ENCODE measurements at places on chromosomes 12 and 14.

DNA sequence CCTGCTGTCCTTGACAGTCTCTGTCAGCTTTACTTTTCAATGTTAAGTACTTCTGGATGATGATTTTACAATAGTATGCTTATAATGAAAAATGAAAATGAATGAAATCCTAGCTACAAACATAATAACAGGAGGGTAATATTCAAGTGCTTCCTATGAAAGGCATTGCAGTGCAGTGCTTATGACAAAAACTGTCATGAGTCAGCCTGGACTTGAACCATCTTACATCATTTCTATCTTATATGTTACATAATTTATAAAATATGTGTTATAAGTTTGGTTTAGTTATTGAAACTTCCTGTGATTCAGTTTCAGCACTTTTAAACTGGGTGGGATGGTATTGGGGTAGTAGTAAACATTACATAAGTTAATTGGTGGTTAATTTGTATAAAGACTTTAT lies 451.7 kb downstream of the TMEM117 start:
- H3K36me3 ChIP-seq = no peaks in the 10 kb centered on the region
- no peak overlapping the region for H3K27ac ChIP-seq
- H3K4me3 ChIP-seq = no peak overlapping the region
- H3K4me1 ChIP-seq = no peaks in the 10 kb centered on the region
- H3K27me3 ChIP-seq = no peaks in the 10 kb centered on the region

- no peak overlapping the region for H3K27ac ChIP-seq
- H3K4me3 ChIP-seq = no peak overlapping the region
- no peaks in the 10 kb centered on the region for H3K27me3 ChIP-seq
- no peaks in the 10 kb centered on the region for H3K36me3 ChIP-seq
Observed at GRCh38 chr14:71220462-71220861, 313.2 kb downstream of the PCNX1 start.

DNA sequence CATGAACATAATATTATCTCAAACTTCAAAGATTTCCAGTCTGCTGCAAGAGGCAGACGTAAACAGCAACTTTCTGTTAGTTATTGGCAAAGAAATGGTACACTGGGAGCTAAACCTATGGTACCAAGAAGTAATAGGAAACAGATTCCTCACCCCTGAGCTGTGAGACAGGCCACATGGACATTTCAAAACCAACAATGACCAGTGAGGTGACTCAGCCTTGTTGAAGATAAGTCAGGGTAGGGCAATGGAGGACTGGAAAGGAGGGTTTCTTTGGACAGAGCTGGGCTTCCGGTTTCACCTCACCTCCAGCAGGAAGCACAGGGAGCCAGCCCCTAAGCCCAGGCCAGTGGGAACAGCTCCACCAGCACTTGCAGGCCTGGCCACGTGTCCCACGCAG lies 1320.5 kb downstream of the AACS start:
- DNase-seq = no peak
- no peaks in the 10 kb centered on the region for H3K36me3 ChIP-seq
- H3K27ac ChIP-seq = no peak overlapping the region
- H3K27me3 ChIP-seq = no peaks in the 10 kb centered on the region

GRCh38 chr12:115895247-115895646 lies 382.2 kb downstream of the MED13L start:
- no peaks in the 10 kb centered on the region for H3K36me3 ChIP-seq
- H3K27me3 ChIP-seq = no peaks in the 10 kb centered on the region
- DNase-seq = no peak
- no peak overlapping the region for H3K27ac ChIP-seq

GRCh38 chr14:75709207-75709812 lies 48.3 kb downstream of the TTLL5 start:
- no peaks in the 10 kb centered on the region for H3K36me3 ChIP-seq
- H3K27ac ChIP-seq = no peak overlapping the region
- H3K4me1 ChIP-seq = no peaks in the 10 kb centered on the region
- no peaks in the 10 kb centered on the region for H3K27me3 ChIP-seq
- DNase-seq = peak; percentile 31

- H3K27me3 ChIP-seq = no peaks in the 10 kb centered on the region
- no peaks in the 10 kb centered on the region for H3K4me1 ChIP-seq
- no peaks in the 10 kb centered on the region for H3K36me3 ChIP-seq
- no peak overlapping the region for H3K4me3 ChIP-seq
Observed at GRCh38 chr12:14836336-14837210, 6.8 kb downstream of the ART4 start.

GRCh38 chr14:44154874-44155273 lies 352.2 kb downstream of the FSCB start:
- no peak overlapping the region for H3K4me3 ChIP-seq
- no peaks in the 10 kb centered on the region for H3K27me3 ChIP-seq
- no peak overlapping the region for H3K27ac ChIP-seq
- no peak for DNase-seq
- H3K4me1 ChIP-seq = no peaks in the 10 kb centered on the region

DNA sequence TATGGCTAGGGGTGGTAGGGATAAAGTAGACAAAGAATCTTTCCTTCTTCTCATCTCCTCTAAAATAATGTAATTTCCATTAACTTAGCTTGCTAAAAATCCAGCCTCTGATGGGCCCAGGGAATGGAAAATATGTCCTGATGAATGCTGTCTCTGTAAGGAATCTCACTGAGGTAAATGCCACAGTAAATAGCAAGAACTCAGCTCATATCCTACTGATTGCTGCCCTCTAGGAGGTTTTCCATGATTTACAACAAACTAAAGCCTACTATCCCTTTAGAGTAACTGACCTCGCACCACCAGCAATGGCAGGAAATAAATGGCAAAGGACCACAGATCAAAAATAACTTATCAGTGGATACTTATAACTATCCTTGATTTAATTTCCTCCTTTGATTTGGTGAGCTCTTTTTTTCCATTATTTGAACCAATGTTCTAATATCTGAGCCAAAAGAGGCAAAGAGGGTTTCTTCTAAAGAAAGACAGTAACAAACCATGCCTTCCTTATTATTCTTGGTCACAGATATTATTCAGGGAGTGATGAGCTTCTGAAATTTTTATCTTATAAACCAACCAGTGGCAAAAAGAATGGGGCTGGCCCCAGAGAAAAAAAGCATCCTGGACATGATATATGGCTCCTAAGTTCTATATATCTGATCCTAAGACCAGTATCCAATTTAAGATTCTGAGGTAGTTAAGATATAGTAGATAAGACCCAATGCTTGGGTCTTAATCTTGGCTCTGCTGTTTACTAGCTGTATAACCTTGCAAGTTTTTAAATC lies 43.8 kb downstream of the SENP1 start:
- no peak overlapping the region for H3K27ac ChIP-seq
- H3K4me3 ChIP-seq = no peak overlapping the region
- H3K27me3 ChIP-seq = no peaks in the 10 kb centered on the region
- no peaks in the 10 kb centered on the region for H3K36me3 ChIP-seq

DNA sequence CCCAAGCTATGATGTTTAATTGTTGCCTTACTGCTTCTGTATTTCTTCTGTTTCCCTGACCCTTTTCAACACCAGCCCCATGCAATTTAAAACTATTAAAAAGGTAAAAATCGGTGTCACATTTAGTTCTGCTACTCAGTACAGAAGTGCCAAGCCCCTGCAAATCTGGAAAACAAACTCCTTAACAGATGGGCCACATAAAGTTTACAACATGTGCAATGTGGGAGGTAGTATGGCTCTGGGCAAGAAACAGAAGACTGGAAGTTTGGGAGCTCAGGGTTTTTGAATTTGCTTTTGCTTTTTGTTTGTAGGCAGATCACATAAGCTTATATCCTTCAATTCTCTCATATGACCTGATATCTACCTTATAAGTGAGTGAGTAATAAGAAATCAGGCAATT lies 404.0 kb upstream of the ATP2B1 start:
- no peak overlapping the region for H3K4me3 ChIP-seq
- H3K27me3 ChIP-seq = no peaks in the 10 kb centered on the region
- H3K4me1 ChIP-seq = no peaks in the 10 kb centered on the region
- H3K36me3 ChIP-seq = no peaks in the 10 kb centered on the region
- H3K27ac ChIP-seq = no peak overlapping the region

GRCh38 chr12:57146092-57146491 lies 1.3 kb downstream of the LRP1-AS start:
- no peak overlapping the region for H3K4me3 ChIP-seq
- H3K27ac ChIP-seq = no peak overlapping the region
- H3K36me3 ChIP-seq = peaks cover 50% of the 10 kb centered on the region
- no peaks in the 10 kb centered on the region for H3K27me3 ChIP-seq
- no peaks in the 10 kb centered on the region for H3K4me1 ChIP-seq

DNA sequence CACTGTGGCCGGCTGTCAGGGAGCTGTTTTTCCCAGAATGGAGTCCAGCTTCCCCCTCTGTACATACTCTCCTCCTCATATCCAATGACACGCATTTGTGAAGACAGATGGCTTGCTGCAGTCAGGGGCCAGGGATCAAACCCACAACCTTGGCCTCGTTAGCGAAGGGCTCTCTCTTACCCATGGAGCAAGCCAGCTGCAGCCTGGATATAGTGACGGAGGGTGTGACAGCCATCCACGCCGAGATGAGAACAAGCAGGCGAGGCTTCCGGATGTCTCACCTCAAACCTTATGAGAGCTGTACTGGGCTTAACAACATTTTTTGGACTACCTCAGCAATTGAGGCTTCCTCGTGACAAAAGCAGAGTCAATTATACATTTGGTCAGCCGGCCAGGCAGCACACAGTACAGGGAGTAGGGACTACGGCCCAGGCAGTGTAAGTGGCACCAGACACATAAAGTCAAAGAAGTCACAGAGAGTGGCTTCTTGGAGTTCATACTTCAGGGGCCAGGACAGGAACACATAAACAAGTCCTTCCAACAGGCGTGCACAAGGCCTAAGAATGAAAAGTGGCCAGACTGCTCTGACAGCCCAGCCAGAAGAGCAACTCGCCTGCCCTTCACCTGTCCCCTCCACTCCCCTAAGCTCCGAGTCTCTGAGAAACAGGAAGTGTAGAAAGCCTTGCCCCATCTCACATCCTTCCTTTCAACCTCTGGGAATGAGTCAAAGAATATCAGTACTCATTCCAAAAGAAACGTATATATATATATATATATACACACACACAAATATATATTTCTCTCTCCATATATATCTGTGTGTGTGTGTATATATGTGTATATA lies 115.1 kb downstream of the TTC7B start:
- DNase-seq = no peak
- H3K4me1 ChIP-seq = no peaks in the 10 kb centered on the region
- H3K4me3 ChIP-seq = no peak overlapping the region
- no peak overlapping the region for H3K27ac ChIP-seq
- no peaks in the 10 kb centered on the region for H3K36me3 ChIP-seq

GRCh38 chr12:101018540-101018939 lies 191.5 kb downstream of the SLC5A8 start:
- H3K4me1 ChIP-seq = no peaks in the 10 kb centered on the region
- no peak for DNase-seq
- H3K27me3 ChIP-seq = no peaks in the 10 kb centered on the region
- no peaks in the 10 kb centered on the region for H3K36me3 ChIP-seq
- H3K27ac ChIP-seq = no peak overlapping the region
